ENCODE measurements at places on chromosomes 6 and 20. TPM values are rescaled to one million over a fixed set of nuclear protein-coding genes. Genes with fewer than 3 reads are reported as not detected.

GRCh38 chr6:165899611-165900010 lies 236.6 kb upstream of the PDE10A start:
- no peak overlapping the region for H3K4me3 ChIP-seq
- H3K4me1 ChIP-seq = no peaks in the 10 kb centered on the region
- H3K27ac ChIP-seq = no peak overlapping the region
- no peak for DNase-seq
- peaks cover 2% of the 10 kb centered on the region for H3K27me3 ChIP-seq
- H3K36me3 ChIP-seq = no peaks in the 10 kb centered on the region

GRCh38 chr20:50646483-50646996 lies 44.8 kb downstream of the RIPOR3 start:
- H3K27me3 ChIP-seq = no peaks in the 10 kb centered on the region
- peaks cover 25% of the 10 kb centered on the region for H3K4me1 ChIP-seq
- H3K27ac ChIP-seq = no peak overlapping the region
- no peak overlapping the region for H3K4me3 ChIP-seq
- H3K36me3 ChIP-seq = no peaks in the 10 kb centered on the region

The NPBWR2 gene
- not detected for total RNA-seq

DNA sequence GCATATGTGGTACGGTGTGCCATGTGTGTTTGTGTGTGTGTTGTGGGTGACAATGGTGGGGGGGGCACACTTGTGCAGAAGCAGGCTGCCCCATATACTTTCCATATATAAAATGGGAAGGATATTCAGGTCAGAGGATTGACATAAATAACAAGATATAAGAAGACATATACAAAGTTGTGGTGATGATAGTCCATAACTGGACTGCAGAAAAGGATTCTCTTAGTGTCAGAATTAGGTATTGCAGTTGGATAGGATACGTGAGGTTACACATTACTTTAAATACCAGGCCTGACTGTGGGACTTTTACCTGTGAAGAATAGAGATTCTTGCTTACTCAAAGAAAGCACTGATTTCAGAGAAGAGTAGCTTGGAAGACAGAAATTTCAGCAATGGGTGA lies 1260.3 kb downstream of the EPHA7 start:
- H3K36me3 ChIP-seq = no peaks in the 10 kb centered on the region
- no peaks in the 10 kb centered on the region for H3K4me1 ChIP-seq
- H3K4me3 ChIP-seq = no peak overlapping the region
- no peaks in the 10 kb centered on the region for H3K27me3 ChIP-seq
- H3K27ac ChIP-seq = no peak overlapping the region
- no peak for DNase-seq

The TMEM244 gene
- total RNA-seq = not detected

The SYNCRIP gene
- total RNA-seq = 76.0 TPM

DNA sequence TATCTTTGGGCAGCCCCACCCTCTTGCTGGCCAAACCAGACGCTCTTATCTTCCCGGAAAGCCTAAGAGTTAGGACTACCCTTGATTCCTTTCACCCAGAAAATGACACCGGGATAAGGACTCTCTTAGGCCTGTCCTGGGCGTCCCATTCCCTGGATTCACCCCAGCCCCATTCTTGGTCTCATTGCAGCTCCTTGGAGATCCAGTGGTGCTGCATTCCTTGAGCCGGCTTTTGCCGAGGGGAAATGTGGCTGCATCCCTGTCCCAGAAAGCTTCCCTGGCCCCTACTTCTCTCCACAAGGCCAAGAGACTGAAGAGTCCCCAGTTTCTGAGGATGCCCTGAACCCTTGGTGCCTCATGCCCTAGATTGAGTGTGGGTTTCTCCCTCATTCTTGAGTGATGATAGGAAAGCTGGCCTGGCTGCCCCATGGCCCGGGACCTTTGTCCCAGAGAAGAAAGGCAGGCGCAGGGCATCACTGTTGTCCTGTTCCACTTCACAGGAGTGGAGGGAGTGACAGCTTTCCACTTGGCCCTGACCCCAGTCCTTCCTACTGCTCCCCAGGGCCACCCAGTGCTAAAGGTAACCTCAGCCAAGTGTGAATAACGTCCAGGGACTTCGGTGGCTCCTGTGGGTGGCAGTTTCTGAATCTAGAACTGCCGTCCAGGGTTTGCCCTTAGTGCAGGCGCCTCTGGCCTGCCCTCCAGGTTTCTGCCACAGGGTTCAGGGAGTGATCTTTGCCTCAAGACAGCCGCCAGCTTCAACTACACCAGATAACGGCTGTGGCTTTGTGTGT lies 42.7 kb upstream of the MYL9 start:
- peak overlapping the region; percentile 14 for H3K4me3 ChIP-seq
- peaks cover 67% of the 10 kb centered on the region for H3K4me1 ChIP-seq
- peak overlapping the region; percentile 64 for H3K27ac ChIP-seq
- no peaks in the 10 kb centered on the region for H3K27me3 ChIP-seq
- H3K36me3 ChIP-seq = peaks cover 80% of the 10 kb centered on the region
- peak; percentile 62 for DNase-seq

DNA sequence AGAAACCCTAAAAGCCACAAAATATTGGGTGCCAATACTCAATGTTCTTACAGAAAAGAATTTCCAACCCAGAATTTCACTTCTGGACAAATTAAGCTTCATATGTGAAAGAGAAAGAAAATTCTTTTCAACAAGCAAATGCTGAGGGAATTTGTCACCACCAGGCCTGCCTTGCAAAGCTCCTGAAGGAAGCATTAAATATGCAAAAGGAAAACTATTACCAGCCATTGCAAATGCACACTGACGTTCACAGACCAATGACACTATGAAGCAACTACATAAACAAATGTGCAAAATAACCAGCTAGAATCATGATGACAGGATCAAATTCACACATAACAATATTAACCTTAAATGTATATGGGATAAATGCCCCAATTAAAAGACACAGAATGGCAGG lies 187.9 kb upstream of the BTBD3 start:
- no peaks in the 10 kb centered on the region for H3K27me3 ChIP-seq
- no peak overlapping the region for H3K27ac ChIP-seq
- H3K4me1 ChIP-seq = no peaks in the 10 kb centered on the region
- H3K36me3 ChIP-seq = no peaks in the 10 kb centered on the region
- H3K4me3 ChIP-seq = no peak overlapping the region
- DNase-seq = no peak
